ENCODE measurements at places on chromosomes 6 and 20.

DNA sequence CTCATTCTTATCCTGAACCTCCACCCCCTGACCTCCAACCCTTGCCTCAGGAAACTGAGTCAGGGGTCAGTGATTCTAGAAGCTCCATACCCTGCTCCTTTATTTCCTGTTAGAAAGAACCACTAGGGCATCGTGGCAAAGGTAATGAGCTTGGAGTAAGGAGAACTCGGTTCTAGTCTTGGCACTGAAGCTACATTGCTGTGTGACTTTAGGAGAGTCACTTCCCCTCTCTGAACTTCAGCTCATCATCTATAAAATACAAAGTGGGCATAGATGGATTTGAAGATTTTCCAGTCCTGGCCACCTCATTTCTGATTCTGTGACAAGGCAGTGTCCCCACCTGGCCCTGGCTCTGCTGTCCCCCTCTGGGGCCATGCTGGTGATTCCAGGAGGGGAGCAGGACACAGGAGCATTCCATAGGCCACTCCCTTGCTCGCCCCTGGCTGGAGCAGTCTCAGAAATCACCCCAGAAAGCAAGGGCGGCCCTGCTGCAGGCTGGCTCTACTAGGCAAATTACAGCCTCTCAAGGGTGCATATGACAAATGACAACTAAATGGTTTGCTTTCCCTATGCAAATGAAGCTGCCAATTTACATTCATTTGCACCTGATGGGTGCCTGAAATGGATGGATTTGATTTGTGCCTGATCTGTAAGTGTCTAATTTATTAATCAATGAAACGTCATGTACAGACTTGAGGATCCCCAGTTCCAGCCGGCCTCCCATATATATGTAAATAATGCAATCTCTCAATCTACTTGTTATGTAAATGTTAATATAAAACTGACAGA is 62.2 kb downstream of the LRFN2 start:
- DNase-seq, result no peak

DNA sequence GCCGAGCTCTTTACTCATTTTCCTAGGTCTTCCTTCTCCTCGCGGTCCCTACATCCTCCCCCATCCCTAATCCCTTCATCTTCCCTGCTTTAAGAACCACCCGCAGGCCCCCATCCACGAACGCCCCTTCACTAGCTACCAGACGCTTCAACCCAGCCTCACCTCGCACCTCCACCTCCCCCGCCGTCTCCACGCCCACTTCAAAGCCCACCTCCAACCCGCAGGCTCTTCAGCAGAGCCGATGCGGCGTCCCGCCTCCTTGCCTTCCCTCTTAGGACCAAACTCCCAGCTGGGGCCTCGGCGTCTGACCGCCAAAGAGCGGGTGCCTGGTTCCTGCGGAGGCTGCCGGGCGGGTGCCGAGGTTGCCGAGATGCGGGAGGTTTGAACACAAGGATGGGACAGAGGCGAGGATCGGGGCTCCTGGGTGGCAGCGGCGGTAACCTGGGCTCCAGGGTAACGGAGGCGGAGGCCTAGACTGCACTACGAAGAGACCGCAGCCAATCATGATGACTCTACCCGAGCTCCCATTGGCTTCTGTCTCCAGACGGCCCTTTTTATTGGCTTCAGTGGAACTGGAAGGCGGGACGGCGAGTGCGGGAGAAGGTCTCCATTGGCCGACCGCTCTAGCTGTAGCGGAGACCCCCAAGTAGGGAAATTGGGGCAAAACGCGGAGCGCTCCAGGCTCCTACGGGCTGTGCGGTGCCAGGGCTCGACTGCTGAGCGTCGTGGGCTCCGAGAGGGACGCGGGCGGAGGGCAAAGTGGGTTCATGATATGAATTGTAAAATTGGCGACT is at the start of gene LCA5:
TSS of gene LCA5 (minus strand) at position 477 of the 794 bp plus-strand sequence. CDS start 18,536 bp downstream, outside the sequence.
- peak; percentile 96 for DNase-seq

DNA sequence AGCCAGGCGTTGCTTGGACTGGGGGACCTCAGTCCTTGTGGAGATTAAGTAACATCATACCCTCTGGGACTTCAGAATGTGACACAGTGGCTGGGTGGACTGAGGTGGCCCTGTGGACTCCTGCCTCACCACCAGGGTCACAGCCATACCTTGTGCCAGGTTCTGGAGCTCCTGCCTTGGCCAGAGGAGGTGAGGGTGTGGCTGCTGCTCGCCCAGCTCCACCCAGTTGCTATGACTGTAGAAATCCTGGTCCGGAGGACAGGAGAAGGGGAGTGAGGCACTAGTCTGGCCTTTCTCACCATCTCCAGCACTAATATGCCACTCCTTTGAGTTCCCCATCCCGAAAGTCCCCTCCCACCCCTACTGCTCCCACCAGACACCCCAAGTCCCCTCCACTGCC is 1.9 kb downstream of the VWA7 start:
- no peak for DNase-seq

DNA sequence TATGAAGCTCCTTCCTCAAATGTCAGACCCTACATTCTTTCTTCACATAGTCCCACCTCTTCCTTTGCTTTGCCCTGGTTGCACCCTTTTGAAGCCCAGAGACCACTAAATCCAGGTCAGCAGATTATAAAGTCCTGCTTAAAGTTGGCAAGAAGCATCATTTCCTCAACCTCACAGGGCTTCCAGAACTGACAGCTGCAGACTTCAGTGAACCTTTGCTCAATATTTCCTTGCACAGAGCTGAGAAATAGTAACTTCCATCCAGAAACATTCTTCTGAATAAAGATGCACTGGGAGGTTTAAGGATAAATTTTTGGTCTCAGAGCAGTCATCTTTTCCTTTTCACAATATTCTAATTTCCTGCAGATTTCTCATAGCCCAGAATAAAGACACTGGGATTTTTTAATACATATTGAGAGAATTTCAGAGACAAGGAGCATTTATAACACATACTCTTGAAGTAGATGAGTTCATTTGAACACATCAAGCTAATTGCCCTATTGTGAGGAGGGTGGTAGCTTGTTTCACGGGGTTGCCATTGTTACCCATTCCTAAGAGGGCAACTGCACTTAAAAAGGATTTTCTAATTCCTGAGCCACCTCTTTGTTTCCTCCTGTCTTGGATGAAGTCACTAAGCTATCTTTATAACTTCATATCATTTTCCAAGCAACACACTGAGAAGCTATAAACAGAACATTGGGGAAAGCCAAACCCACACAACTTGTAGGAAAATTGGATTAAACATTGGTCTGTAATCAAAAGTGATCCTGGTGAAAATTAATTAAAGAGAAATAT is 150.2 kb upstream of the PLN start:
- DNase-seq, result no peak

- DNase-seq, result no peak
Measured at GRCh38 chr6:106807947-106808611, 166.4 kb downstream of the CD24 start.

GRCh38 chr6:45301348-45302142 is 26.6 kb upstream of the RUNX2 start:
- no peak for DNase-seq

DNA sequence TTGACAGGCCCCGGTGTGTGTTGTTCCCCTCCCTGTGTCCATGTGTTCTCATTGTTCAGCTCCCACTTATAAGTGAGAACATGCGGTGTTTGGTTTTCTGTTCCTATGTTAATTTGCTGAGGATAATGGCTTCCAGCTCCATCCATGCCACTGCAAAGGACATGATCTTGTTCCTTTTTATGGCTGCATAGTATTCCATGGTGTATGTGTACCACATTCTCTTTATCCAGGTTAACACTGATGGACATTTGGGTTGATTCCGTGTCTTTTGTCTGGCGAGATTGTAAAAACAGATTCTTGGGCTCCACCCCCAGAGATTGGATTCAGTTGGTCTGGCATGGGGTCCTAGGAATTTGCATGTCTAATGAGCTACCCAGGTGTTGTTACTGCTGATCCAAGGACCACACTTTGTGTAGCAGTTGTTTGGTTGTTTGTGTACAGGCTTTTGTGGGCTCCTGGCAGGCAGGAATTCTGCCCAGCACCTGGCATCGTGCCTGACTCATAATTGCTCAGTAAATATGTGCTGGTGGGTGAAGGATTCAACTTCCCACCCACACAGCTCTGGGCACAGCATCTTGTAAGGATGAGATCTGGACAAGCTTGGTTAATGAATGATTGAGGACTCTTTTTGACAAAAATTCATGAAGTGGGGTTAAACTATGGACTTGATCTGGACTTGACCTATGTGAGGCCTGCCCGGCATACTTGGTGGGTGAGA is 5.2 kb downstream of the TOX2 start:
- no peak for DNase-seq

GRCh38 chr6:10073341-10073740 is 341.5 kb downstream of the TFAP2A start:
- no peak for DNase-seq

- no peak for DNase-seq
Measured at GRCh38 chr6:49430187-49430586, 32.9 kb downstream of the MMUT start.

GRCh38 chr20:45218124-45218523 is 3.0 kb upstream of the SEMG2 start:
- DNase-seq, result no peak

DNA sequence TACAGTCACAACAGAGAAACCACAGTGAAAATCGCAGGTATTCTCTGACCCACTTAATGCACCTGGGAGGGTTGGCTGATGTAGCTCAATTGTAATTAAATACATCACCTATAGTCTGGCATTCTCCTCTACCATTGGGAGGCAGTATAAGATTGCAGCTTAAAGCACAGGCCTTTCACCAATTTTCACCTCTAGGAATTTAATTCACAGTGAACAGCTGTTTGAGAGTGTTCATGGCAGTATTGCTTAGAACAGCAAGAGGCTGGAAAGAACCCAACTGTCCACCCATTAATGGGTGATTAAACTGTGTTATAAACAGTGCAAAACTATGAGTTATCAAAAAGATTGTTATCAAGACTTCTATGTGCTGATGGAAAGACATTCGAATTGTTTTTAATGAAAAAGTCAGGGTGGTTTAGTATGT is 2.0 kb downstream of the EDEM2 start:
- DNase-seq, result no peak

DNA sequence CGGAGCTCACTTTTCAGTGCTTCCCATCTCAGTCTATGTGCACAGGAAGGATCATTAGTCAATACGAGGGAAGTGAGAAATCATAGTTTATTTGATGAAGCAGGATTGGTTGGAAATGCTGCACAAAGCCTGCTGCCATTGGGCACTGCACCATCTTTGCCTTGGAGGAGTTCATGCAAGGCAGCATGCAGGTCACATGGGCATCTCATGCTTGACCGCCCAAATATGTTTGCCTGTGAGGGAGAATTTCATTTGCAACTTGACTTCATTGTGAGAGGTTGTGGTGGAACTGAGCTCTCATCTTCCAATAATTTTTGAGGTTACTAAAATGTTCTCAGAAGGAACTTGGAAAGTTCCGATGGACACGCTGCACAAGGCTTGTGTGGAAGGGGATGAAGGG is 83.9 kb upstream of the SYNDIG1 start:
- no peak for DNase-seq

- no peak for DNase-seq
Measured at GRCh38 chr20:11979306-11979990, 61.8 kb downstream of the BTBD3 start.

- no peak for DNase-seq
Measured at GRCh38 chr20:58568483-58569240, 53.5 kb upstream of the APCDD1L start.

- DNase-seq, result no peak
Measured at GRCh38 chr6:135115834-135116233, 61.2 kb upstream of the HBS1L start.

Data from urinary bladder (tissue), 4 donors.